Vagina (tissue), 2 donors: ENCODE measurements at places on chromosomes 4 and X.

DNA sequence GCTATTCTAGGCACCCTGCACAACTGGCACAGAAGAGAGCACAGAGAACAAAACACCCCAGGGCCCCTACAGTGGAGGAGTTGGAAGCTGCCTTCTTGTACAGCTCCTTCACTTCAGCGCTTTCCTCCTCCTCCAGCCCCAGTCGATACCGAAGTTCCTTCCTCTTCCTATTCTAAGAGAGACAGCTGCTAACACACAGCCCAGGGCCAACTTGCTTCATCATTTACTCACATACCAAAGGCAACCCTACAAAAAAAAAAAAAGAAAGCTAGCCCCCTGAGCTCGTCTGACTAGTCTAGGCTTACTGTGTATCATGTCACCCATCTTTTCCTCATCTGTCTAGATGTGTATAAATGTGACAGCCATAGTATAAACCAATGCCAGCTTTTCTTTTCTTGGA lies 64.5 kb downstream of the MID1 start:
- DNase-seq, result no peak

- no peak for DNase-seq
Observed at GRCh38 chrX:46577221-46578005, 3.8 kb downstream of the CHST7 start.

DNA sequence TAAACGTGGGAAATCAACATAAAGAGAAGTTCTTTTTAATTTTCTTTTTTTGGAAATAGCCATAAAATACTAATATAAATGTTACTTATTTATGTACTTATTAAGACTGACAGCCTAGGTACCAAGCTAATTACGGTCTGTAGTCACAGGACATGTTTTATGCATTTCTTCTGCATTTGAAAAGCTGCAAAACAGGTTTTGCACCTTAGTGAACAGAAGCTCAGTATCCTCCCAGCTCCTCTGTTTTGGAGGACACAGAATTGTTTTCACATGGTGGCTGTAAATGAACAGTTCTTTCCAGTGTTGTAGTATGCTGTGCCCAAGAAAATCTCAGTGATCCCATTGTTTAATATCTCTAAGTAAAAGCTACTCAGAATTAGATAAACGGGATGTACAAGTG lies 1788.0 kb upstream of the TENM3 start:
- no peak for DNase-seq

- no peak for DNase-seq
Observed at GRCh38 chrX:265502-265901, 15.7 kb upstream of the PLCXD1 start.

DNA sequence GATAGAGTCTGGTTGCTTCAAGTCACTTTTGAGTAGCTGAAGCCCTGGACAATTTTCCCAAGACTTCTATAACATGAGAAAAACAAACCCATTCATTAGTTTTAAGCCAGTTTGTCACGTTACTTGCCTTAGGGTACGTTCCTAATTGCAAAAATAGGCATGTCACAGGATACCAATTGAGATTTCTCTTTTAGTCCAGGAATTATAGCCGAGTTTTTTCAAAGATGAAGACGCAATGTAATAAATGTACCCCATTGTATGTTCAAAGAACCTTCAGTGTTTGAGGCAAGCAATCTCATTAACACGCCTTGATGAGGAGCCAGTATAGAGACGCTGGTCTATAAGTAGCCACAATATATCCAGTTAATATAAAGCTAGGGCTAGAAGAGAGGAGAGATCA lies 534.2 kb downstream of the INPP4B start:
- no peak for DNase-seq

- DNase-seq, result no peak
Observed at GRCh38 chr4:137660211-137660610, 127.9 kb upstream of the PCDH18 start.

GRCh38 chrX:155611302-155611701 lies 1.4 kb downstream of the TMLHE start:
- no peak for DNase-seq

DNA sequence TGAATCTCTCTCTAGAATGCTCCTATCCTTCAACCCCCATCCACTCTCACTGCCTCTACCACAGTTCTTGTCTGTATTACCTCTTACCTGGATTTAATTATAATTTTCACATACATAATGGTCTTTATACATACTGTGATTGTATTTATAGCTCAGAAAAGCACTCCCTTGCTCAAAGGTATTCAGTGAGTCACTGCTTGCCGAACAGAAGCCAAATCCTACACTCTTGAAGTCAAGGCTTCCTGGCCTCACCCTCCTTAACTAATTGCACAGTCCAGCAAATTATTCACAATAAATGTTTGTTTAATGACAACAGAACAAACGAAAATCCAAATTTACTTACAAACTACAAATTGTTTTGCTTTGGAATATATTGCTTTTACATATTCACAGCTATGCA lies 159.5 kb downstream of the KLHL13 start:
- DNase-seq, result no peak

- DNase-seq, result no peak
Observed at GRCh38 chrX:71095981-71096759, 519 bp downstream of the FOXO4 start.

- DNase-seq, result no peak
Observed at GRCh38 chr4:75724867-75725724, 719 bp downstream of the USO1 start.

GRCh38 chrX:153634236-153634635 lies 12.8 kb upstream of the DUSP9 start:
- no peak for DNase-seq

DNA sequence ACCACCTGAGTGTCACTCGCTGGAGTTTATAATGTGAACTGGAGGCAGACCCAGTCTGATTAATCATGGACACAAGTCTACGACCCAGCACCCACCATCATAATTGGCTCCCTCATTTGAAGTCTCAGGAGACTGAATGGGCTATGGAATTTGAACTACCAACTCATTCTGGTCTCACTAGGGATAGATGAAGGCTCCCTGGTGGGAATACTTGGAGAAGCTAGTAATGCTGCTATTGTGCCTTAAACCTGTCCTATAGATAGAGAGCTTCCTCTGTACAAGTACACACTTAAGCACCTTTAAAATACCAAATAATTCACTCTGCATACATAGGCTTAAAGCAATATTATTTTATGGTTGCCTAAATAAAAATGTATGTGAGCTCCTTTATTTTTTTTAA lies 90.8 kb upstream of the SMARCAD1 start:
- DNase-seq, result no peak

DNA sequence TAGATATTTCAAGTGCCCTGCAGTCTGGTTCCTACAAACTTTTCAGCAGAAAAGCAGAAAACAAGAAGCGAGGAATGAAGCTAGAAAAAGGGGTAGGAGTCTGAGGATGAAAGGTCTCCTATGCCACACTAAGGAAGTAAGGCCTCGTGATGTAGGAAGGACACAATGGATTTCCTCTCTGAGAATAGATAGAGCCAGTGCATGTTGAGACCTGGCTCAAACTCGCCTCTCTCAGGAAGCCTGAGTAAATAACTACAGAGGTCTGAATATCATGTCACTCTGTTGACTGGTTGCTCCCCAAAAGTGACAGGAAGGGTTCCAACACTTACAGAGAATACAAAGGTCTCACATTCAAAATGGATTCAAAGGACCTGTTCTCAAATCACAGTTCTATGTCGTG lies 93.3 kb downstream of the GRIA3 start:
- DNase-seq, result no peak

DNA sequence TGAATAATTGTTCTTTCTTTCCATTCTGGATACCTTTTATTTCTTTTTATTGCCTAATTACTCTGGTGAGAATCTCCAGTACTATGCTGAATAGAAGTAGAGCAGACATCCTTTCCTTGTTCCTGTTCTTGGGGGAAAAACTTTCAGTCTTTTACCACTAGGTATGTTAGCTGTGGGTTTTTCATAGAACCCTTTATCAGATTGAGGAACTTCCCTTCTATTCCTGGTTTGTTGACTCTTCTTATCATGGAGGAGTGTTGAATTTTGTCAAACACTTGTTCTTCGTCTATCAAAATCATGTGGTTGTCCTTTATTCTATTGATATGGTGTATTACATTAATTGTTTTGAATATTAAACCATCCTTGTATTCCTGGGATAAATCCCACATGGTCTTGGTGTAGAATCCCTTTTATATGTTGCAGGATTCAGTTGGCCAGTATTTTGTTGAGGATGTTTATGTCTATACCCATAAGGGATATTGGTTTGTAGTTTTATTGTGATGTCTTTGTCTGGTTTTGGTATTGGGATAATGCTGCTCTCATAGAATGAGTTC lies 23.6 kb downstream of the SH3BP2 start:
- DNase-seq, result no peak

DNA sequence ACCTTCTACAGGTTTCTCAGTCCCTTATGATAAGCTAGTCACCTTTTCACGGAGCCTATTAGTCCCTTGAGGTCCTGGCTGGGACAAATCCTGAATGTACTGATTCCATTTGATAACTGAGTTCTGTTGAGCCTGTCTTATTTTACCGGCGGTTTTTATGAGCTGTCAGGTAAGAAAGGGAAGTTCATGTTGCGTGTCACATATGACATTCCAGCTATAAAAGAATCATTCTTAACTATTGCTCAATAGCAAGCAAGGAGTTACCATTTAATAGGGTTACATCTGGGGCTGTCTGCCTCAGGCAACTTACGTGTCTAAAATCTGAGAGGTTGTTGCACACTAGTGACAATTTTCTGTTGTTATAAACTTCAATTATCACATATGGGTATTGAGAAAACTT lies 394.6 kb downstream of the TECRL start:
- DNase-seq, result no peak

DNA sequence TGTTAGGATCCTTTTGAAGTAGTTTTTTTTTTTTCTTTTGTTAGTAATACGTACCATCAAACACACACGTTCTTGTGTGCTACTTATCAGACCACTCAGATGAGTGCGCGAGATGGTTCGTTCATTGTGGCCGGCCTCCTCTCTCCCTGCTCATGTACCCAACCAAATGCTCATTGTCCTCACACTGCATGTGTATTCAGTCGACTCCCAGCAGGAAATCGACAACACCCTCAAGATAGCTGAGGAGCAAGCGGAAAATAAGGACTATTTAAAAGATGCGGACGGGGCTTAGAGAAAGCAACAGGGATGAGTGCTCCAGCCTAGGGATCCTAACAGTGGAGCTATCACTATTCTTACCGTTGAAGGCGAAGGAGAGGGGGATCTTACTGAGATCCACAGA lies 72.9 kb upstream of the GUCY1A1 start:
- no peak for DNase-seq

DNA sequence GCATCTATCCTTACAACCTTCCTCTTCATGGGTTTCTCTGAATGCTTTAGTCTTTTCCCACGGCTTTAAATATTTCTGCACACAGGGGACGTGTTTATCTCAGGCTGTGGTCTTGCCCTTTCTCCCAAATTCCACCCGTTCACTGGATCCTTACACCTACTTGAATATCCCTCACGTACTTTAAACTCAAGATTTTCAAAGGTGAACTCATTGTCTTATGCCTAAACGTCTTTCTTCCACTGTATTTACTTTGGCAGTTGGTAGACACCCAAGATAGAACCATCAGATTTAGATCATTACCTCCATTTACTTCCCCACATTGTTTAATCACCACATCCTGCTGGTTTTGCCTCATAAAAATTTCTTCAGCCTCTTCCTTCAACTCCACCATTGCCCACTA lies 269.2 kb downstream of the CBLL2 start:
- DNase-seq, result no peak

DNA sequence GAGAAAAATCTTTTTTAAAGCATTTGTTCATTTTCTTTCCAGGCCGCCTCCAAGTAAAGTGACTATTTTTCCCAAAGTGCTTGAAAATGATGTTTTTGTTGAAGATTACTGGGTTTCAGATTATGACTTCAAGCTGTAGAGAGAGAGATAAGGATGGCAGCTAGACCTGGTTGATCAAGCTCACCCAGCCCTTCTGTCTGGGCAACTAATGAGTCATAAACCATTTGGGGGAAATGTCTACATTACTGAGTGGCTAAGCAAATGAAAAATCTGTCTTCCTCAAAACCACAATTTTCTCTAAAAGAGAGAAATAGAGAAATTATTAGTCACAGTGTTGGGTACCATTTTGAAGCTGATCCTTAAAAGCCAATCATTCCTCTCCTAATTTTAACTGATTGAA lies 355.4 kb upstream of the CPEB2 start:
- DNase-seq, result no peak

DNA sequence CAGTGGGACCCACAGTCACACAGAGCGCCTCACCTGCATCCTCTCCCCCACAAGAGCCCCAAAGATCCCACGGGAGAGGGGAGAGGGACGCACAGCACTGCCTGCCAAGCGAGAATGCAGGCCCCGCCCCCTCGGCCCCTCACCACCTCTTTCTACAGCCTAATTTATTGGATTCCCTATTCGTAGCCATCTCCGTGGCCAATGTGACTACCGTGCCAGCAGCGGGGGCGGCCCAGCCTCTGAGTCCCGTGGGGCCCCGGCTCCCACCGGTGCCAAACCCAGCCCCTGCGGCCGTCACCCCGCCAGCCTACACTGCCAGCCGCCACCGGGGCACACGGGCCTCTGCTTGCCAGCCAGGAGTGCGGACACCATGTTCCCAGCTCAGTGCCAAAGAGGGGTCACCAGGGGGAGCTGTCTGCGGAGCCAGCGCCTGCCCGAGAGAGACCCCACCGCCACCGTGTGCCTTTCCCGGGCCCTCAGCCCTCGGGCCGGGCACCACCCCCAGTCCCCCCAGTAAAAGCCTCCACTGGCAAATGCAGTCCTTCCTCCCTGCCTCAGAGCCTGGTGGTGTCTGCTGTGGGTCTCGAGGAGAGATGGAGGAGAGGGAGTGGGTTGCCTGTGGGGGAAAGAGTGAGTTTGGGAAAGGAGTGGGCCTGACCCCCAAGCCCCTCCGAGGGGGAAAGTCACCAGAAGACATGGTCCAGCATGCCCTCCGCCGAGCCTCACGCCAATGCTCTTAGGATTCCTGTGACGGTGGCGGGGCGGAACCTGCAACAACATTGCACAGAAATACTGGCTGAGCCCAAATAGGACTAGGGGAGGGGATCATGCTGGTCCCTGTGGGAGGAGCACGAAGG lies 19.6 kb upstream of the PLXNB3 start:
- DNase-seq, result no peak

GRCh38 chr4:19831644-19832285 lies 419.9 kb upstream of the SLIT2 start:
- DNase-seq, result no peak

DNA sequence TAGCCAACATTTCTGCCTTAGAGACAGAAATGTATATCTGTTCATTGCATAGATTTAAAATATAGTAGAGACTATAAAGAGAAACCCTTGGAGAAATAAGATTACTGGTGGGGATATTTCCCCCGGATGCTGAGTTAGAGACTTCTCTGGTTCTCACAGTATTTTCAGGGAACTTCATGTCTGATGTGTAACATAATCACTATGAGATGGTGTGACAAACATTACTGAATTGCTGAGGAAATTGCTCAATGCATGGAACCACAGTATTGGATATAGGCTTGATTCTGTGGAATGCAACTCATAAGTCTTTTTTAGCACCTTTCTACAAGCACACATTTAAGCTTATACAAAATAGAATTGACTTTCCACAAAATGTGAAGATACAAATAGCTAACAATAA lies 152.7 kb downstream of the SOWAHB start:
- no peak for DNase-seq
